PC-9 (cell line): ENCODE measurements at places on chromosomes 12 and 14. TPM values are rescaled to one million over a fixed set of nuclear protein-coding genes. Genes with fewer than 3 reads are reported as not detected.

DNA sequence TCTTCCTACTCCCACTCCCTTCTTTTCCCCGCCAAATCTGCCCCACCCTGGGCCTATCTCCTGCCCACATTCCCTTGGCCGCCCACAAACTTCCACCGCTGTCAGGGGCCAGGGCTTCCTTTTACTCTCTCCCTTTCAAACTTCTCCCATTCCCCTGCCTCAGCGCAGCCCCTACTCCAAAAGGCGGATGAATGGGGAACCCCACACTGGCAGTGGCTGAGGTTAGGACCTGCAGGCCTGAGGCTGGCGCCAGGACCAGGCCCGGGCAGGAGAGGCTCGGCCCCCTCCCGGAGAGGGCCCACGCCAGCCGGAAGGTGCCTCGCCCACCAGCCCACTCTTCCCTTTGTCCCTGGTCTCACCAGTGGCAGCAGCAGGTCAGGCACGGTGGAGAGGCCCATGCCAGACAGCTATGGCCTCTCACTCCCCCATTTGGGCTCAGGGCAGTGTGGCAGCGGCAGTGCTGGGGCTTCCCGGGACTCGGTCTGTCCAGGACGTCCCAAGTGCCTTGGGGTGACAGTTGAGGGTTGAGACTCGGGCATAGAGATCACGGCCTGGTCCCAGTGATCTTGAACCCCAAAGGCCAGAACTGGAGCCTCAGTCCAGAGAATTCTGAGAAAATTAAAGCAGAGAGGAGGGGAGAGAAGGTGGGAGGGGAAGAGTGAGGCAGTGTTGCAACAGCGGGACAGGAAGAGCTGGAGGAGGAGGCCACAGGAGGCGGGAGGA, at the start of gene TNFRSF1A:
Gene TNFRSF1A, minus strand, starts transcription at position 660 of the 723 bp plus-strand sequence. Its CDS starts 262 bp downstream, at position 398.
- peak; percentile 63 for DNase-seq

PTPN6 gene
- total RNA-seq, result 84.1 and 92.7 TPM in 2 replicates

AVPR1A gene
- total RNA-seq, result not detected in 2 replicates

TMEM229B gene
- total RNA-seq, result 1.2 and 1.6 TPM in 2 replicates

DNA sequence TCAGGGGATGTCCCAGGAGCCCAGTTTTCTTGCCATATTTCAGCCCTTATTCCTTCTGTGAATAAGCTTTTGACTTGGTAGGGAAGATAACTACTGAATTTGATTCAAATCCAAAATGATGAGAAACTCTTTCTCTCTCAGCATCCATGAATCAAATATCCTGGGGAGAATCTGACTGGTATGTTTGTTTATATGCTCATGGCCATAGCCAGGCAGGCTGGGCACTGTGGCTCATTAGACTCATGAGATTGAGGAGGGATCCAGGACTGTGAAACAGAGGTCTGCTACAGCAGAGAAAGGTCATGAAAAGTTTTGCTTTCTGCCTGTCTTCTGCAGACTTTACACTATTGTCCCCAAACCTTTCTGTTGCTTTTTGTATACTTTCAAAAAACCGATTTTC, 346.4 kb upstream of the ATP2B1 start:
- DNase-seq, result no peak

DNA sequence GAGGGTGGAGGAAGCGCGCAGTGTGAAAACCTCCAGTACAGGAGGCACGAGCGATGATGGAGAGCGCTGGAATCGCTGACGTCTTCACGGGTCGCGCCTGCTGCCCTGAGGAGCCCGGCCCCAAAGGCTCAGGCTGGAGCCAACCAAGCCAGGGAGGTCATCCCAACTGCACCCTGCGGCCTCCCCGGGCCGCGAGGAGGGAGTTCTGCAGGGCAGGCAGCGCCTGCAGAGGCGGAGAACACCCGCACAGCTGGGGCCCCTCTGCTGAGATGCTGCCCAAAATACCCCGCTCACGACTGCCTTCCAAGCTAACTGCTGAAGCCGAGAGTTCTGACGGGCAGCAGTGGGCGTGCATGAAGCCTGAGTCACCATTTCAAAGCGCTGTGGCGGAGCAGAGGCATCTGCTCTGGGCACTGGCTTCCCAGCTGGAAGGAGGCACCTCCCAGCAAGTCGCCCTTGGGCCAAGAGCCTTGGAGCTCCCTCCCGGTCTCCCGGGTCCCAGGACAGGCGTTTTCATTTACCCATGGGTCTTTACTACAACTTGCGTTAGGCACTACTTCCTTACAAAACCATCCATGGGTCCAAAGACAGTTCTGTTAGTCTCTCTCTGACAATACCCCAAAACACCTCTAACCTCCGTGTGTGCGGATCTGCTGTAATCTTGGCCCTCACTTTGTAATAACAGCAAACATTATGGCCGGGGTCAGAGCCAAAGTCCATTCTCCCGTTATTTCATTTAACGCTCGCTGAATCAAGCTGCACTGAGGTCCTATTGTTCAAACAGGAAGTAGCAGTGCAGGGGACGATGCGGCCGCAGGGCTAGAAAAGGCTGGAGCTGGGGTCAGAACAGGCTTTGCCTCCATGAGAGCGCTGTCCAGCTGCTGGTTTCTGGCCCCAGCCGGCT, 60.1 kb upstream of the RIMBP2 start:
- DNase-seq, result peak; percentile 39

GRCh38 chr12:33156042-33156441, 259.5 kb upstream of the PKP2 start:
- no peak for DNase-seq

GRCh38 chr12:29088611-29089219, 60.4 kb upstream of the FAR2 start:
- peak; percentile 35 for DNase-seq

RPS6KL1 gene
- total RNA-seq, result 3.4 and 4.2 TPM in 2 replicates

GRCh38 chr14:77023001-77023996, 5.2 kb downstream of the IRF2BPL start:
- DNase-seq, result no peak

WNT1 gene
- total RNA-seq, result not detected in 2 replicates
